Stimulated activated CD8-positive, alpha-beta memory T cell treated with anti-CD3 and anti-CD28 coated beads, Interleukin-12 subunit alpha, Interleukin-12 subunit beta, amount 100 ng/mL, for 4 hours (primary cell): ENCODE measurements at places on chromosomes 4 and X.

GRCh38 chr4:173360587-173361221 is 10.1 kb upstream of the SAP30 start:
- no peak for DNase-seq

DNA sequence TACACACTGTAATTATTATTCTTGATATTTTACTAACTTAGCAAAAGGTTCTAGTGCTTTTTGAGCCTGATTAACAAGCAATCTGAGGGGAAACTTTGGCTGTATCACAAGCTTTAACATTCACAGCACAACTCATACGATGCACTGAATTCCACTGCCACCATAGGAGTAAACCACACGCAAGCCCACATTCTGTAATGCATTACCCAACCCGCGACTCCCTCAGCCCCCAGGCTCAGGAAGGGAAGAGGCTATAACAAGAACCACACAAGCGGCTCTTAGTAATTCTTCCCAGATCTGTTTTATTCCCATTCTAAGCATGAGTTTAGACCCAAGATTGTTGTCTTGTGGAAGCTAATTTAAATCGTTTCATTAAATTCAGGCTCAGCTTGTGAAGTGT is 138.5 kb upstream of the TBL1X start:
- no peak for DNase-seq

- DNase-seq: no peak
These were observed 152.4 kb downstream of the TSPAN5 start for GRCh38 chr4:98505992-98506391.

DNA sequence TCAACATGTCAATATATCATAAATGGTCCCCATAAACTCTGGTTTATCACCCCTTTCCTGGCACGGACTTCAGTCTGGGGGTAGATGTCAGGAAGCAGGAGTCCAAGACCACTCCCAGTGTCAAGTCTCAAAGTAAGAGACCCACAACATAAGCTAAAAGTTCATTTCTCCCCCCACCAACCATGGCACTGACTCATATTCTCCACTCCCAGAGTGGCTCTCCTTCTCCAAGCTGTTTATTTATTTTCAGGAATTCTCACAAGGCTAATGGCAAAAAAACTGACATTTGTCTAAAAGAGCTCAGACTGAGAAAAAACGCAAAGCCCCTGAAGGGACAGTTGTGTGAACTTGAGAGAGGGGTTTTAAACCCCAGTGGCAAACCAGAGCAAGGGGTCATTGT is 217.0 kb downstream of the RAB28 start:
- DNase-seq: no peak

DNA sequence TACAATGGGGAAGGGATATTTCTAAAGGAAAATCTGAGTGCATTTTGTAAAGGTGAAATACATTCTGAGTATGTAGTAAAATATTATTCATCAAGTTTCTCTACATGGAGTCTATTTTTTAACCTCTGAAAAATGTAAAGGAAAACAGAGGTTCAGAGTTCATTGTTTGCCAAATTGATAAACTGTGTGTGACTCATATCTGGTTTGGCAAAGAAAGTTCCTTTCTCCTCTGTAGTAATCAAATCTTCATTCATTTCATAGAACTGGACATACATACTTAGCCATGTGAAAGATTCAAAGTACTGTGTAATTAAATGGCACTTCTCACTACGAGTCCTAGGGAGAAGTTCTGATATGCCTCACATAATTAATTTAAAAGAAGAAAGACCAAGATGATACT is 61.6 kb downstream of the HPGD start:
- DNase-seq: no peak

DNA sequence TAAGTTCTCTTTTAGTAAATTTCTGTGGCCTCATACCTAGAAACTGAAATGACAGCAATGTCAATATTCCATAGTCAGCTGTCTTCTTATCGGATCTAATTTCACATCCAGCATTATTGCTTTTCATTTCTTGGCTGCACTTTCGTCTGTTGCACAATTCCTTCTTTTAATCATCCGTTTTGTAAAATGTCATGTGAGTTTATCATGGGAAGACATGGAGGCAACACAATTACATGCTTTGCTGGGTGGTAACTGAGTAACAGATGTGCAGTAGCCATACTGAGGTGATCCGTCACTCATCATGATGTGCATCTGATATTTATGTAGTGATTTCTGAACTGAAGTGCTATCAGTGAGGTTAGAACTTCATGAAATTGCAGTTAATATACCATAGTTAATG is 68.3 kb upstream of the SLC7A11 start:
- no peak for DNase-seq

GRCh38 chr4:113411496-113411938 is 350.0 kb downstream of the CAMK2D start:
- no peak for DNase-seq

DNA sequence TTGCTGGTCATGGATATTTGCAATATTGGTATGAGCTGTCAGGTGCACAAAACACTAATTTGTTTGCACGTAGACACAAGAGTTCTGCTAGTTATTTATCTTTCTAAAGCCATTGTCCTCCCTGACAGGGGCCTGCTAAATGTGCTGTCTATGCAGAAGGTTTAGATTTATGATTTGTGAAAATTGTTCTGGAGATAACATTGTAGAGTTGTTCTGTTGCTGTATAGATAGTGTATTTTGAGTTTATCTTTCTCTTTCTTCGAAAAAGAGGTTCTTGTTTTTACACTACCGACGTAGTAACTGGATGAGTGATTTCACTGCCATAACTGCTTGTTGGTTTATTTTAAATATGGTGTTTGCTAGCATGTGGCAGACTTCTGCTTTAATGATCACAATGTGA is 28.5 kb upstream of the FGG start:
- no peak for DNase-seq

DNA sequence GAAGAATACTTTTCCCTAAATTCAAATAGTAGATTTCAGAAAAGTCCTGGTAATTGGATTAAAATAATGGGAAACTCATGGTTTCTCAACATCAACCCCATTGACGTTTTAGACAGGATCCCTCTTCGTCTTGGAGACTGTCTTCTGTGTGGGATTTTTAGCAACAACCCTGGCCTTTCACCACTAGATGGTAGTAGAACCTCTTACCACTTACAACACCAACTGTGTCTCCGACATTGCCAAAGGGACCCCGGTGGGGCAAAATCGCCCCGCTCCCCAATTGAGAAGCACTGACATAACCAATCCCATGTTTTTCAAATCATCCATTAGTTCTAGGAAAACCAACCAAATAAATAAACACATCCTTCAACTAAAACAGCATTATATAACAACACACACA is 16.9 kb upstream of the ANOS1 start:
- no peak for DNase-seq

GRCh38 chrX:129525896-129526295 is 2.6 kb upstream of the SMARCA1 start:
- DNase-seq: no peak

DNA sequence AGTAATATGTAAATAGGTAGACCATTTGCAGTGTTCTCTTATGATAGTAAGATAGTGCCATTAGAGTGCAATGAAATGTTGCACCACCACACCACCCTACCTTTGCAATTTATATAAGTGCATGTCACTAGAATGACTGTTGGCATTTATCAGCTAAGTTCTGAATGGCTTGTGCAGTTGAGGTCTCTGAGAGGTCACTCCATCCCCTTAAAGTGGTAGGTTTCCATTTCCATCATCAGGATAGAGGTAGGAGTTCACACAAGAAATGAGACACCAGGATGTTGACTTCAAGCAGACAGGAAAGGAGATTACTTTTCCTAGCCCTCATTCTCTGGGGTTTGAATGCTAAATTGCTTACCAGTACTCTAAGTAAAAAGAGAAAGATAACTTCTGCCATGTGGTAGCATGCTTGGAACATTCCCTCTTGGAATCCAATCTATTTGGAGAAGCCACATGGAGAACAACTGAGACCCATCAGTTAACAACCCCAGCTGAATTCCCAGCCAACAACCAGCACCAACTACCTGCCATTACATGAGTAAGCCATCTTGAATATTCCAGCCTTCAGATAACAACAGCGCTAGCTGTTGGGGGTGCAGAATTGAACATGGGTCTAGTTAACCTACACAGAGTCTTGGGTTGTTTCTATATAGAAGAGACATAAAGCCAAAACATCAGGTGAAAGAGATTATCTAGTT is 6.7 kb upstream of the LRBA start:
- no peak for DNase-seq

DNA sequence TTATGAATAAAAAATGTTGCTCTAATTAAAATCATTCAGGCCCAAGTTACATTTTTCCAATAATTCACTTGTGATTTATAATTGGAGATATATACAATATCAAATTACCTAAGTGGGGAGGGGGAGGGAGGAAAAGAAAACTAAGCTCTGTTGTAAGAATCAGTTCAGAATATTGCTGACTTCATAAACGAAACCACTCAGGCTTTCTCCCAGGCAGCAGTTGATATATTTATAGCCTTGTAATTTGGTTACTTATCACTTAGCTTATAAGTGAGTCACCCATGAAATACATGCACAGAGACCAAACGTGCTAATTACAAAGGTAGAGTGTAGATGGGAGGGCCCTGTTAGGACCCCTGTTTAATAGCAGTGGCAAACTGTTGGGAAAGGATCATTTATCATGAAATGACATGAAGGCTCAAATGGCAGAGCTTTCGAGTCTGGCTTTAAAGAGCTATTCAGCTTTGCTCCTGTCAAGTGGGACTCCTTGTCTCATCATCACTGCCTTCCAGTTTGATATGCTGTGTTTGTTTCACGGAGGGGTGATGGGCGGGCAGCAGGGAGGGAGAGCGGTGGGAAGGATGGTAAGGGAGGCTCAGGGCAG is 105.6 kb upstream of the PGRMC2 start:
- no peak for DNase-seq

DNA sequence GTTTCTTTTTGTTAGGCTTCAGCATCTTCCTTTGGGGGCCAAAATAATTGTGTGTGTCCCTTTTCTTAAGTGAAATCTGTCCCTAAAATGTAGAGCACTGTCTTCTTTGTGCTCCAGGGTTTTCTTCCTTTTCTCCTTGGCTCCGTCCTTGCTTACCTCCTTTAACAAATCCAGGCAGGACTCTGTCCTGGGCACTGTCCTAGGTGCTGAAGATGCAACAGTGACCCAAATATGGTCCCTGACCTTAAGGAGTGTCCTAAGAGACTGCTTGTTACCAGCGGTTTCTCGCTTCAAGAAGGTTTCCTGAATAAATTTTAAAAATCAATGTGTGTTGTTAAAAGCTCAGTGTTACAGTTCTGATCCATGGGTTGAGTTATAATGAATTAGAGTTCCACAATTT is 471.8 kb downstream of the KCNIP4 start:
- DNase-seq: no peak

GRCh38 chr4:161208564-161208963 is 955.2 kb downstream of the FSTL5 start:
- DNase-seq: no peak

- no peak for DNase-seq
These were observed 25.7 kb downstream of the USP53 start for GRCh38 chr4:119238068-119238722.

DNA sequence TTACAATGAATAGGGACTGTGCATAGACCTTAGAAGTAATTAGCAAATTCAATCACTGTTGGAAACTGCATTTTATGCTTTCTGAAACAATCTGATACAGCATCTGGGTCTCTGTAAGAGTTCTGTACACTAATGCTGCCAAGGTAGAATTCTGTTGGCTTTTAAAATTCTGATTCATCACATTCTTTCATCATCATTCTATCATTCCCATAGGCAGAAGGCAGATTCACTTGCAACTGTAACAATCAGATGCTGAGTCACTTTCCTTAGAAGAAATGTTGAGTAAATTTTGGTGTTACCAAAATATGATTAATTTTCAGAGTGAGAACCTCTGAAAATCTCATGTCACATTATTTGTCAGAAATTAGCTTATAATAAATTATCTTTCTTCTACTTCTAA is 267.2 kb downstream of the MAPK10 start:
- no peak for DNase-seq

DNA sequence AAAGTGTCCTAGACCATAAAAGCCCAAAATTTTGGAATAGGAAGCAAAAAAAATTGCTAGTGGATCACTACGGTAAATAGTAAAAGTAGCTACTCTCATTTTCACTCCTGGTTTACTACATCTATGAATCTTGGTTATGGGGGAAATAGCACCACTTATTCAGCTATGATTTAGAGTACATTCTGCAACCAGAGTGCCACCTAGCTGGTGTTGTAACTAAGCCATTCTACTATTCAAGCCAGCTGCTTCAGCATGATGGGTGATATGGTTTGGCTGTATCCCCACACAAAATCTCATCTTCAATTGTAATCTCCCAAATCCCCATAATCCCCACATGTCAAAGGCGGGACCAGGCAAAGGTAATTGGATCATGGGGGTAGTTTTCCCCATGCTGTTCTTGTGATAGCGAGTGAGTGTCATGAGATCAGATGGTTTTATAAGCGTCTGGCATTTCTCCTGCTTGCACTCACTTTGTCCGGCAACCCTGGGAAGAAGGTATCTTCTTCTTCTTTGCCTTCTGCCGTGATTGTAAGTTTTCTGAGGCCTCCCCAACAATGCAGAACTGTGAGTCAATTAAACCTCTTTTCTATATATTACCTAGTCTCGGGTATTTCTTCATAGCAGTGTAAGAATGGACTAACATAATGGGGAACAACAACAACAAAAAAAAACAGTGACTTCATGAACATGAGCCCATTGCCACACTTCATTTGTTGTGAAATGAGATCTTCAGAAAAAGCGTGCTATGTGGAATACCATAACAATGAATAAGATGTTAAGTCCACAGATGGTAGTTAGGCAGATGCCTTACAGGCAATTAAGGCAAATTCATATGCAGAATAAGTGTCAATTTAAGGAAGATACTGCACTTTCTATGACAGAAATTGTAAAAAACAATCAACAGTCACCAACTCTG is 280.1 kb downstream of the PABPC4L start:
- no peak for DNase-seq

DNA sequence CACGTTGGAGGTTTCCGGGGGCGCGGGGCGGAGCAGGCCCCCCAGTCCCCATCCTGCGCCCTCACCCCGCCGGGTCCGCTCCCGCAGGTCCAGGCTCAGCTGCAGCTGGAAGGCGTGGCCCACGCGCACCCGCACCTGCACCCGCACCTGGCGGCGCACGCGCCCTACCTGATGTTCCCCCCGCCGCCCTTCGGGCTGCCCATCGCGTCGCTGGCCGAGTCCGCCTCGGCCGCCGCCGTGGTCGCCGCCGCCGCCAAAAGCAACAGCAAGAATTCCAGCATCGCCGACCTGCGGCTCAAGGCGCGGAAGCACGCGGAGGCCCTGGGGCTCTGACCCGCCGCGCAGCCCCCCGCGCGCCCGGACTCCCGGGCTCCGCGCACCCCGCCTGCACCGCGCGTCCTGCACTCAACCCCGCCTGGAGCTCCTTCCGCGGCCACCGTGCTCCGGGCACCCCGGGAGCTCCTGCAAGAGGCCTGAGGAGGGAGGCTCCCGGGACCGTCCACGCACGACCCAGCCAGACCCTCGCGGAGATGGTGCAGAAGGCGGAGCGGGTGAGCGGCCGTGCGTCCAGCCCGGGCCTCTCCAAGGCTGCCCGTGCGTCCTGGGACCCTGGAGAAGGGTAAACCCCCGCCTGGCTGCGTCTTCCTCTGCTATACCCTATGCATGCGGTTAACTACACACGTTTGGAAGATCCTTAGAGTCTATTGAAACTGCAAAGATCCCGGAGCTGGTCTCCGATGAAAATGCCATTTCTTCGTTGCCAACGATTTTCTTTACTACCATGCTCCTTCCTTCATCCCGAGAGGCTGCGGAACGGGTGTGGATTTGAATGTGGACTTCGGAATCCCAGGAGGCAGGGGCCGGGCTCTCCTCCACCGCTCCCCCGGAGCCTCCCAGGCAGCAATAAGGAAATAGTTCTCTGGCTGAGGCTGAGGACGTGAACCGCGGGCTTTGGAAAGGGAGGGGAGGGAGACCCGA is 14.0 kb downstream of the SHOX start:
- DNase-seq: no peak

- DNase-seq: no peak
These were observed 41.3 kb upstream of the GPC3 start for GRCh38 chrX:134026565-134027311.

- DNase-seq: no peak
These were observed 651.0 kb downstream of the ADGRL3 start for GRCh38 chr4:61851126-61851525.
